NCI-H510A treated with DMSO at 0.1 percent for 48 hours (cell line): ENCODE measurements at places on chromosomes 16 and 17.

- no peak for DNase-seq
Observed at GRCh38 chr17:3497101-3497500, 21.3 kb downstream of the ASPA start.

DNA sequence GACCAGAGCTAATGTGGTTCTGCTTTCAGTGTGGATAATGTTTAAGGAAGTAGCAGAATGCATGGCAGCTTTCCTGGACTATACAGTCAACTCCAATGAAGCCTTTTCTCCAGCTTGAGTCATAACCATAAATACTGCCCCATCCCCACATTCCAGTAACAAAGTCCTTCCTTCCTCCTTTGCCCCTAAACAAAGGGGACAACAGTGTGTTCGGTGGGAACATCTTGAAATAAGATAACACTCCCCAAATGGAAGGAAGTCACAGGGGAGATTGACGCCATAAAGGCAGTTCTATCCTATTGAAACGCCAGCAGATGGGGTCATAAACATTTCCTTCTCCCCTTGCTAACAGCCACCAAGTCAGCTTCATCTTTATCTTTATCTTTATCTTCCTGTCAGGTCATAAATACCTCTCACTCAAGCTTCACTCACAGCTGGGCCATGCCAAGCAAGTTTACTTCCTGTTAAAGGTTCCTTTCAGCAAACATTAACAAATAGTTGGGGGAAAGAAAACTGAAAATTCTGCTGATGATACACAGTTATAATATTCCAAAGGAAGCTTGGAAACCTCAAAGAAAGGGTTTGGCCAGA, 136.7 kb downstream of the SNX11 start:
- DNase-seq, result peak; percentile 96

DNA sequence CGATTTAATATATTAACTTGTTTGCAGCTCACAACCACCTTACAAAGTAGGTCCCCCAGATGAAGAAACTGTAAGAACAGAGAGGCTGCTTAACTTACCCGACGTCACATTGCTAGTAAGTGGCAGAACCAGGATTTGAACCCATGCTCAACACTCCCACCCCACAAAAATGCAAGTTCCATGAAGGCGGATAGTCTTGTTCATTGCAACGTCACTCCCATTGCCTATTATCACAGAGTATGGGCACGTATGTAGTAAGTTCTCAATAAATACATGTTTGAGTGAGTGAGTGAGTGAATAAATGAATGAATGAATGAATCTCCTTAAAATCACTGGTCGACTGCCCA, 1.1 kb downstream of the USP31 start:
- DNase-seq, result no peak

DNA sequence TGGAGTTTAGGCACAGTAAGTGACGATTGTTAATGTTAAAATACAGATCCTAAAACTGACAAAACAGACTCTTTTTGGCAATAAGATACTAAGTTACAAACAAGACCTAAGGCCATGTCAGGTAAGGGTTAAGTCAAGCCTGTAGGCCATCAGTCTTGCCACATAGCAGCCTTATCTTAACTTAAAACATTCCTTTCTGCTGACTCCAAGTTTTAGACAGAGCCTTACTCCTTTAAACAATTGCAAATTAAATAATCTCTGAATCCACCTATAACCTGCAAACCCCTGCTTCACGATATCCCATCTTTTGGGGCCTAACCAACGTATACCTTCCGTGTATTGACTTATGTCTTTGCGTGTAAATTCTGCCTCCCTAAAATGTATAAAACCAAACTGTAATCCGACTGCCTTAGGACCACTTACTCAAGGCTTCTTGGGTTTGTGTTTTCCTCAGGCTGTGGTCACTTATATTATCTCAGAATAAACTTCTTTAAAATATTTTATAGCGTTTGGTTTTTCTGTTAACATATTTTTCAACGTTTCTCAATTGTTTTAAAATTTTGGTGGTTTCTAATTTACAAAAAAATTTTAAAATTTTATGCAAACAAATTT, 64.4 kb downstream of the EFCAB5 start:
- no peak for DNase-seq

- DNase-seq, result peak; percentile 68
Observed at GRCh38 chr16:67000384-67001351, 12.3 kb downstream of the CES4A start.

GRCh38 chr16:53131363-53132071, 76.7 kb downstream of the CHD9 start:
- DNase-seq, result no peak
